Activated naive CD4-positive, alpha-beta T cell treated with anti-CD3 and anti-CD28 coated beads for 36 hours (primary cell): ENCODE measurements at places on chromosomes 3 and 15. TPM values are rescaled to one million over a fixed set of nuclear protein-coding genes. Genes with fewer than 3 reads are reported as not detected.

DNA sequence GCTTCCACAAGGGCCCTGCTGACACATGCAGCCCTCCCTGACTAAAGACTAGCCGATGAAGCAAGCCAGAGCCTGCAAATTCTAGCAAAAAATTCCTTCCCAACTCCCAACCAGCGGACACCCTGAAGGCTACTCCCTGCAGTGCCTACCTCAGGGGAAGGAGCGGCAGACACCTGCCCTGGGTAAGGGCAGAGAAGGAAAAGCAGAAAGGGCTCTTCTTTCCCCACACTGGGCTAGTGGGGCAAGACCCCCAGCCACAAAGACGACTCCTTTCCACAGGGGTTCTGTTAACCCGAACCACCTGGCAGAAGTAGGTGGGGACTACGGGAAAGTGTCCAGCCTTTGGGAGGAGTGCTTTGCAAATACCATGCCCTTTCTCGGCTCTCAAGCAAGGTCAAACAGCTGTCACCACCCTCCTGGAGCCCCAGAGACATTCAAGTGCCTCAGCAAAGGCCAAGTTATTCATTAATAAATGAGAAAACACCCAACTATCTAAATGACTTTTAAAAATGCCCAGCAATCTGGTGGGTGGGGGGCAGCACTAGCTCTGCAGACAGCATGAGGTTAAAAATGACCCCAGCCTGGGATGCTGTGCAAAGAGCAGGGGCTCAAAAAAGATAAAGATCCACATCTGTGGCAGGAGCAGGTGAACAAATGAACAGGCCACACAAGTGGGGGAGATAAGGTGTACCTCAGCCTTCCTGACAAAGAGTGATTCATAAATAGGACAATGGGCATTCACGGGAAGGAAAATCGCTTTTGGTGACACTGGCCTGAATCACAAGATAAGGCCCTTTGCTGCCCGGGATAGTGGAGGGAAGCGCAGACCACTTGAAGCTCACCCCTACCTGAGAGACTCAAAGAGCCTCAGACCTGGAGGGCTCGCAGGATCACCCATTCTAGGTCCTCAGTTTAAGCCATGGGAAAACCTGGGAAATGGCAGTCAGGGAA lies 33.0 kb downstream of the CCDC12 start:
- DNase-seq, result no peak
- no peak overlapping the region for H3K27ac ChIP-seq
- peaks cover 21% of the 10 kb centered on the region for H3K36me3 ChIP-seq
- no peaks in the 10 kb centered on the region for H3K27me3 ChIP-seq
- H3K4me1 ChIP-seq, result peaks cover 59% of the 10 kb centered on the region

DNA sequence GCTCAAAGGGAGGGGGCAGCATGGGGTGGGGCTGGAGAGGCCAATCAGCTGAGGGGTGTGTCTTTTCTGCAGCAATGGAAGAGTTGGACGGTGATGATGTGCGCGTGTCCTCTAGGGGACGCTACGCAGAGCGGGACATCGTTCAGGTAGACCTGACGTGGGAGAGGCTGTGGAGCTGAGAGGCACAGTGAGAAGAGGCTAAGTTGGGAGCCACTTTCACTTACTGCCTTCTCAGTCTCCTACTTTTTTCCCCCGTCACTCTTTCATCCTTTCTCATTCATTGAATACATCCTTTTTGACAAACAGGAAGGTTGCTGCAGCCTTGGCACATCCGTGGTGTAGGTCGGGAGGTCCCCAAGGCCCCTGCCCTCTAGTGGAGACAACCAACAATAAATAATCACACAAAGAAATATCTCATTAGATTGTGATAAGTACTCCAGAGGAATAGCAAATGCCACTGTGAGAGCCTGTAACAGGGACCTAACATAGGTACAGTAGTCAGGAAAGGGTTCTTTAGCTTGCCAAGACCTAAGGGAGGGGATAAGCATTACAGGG lies 4.4 kb upstream of the BRPF1 start:
- no peaks in the 10 kb centered on the region for H3K27me3 ChIP-seq
- peak overlapping the region; percentile 47 for H3K4me3 ChIP-seq
- peak overlapping the region; percentile 22 for H3K27ac ChIP-seq
- no peaks in the 10 kb centered on the region for H3K36me3 ChIP-seq
- DNase-seq, result peak; percentile 76

DNA sequence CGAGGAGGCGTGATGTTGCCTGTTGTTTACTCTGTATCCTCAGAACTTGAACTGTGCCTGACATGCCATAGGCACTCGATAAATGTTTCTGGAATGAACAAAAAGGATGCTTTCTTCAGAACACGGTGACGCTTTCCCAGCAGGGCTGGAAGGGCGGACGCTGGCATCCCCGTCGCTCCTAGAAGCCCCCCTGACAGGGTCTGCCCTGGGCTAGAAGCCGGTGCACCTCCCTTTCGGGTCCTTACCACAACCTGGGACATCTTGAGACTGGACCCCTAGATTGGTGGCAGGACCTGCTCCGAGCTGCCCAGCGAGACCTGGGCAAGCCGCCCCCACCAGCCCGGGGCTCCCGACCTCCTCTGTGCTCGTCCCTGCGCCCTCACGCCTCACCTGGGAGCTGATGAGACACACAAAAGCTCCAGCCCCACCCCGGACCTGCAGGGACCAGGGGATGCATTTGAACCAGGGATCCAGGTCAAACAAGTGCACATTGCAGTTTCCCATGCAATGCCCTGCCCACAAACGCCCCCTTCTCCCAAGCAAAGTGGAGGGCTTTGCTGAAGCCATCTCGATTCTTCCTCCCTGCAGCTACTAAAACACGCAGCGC lies 131.2 kb upstream of the MEF2A start:
- DNase-seq, result no peak
- H3K36me3 ChIP-seq, result no peaks in the 10 kb centered on the region
- H3K4me3 ChIP-seq, result no peak overlapping the region
- peak overlapping the region; percentile 3 for H3K27ac ChIP-seq

DNA sequence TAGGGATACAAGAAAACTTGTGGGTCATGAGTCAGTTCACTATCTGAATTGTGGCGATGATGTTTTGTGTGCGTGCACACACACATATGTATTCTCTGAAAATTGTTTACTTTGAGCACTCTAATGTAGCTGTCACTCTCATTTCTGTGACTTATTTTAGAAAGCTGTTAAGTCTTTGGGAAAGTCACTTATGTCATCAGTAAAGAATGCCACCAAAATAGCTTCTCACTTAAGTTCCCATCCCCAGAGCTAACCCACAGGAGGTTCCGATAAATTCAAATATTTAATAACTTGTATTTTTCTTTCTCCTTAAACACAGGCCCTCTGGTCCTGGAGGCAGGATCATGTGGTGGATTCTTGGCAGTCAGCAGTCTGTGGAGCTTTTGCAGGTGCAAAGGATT lies 138.3 kb downstream of the LRIG1 start:
- no peak for DNase-seq
- H3K4me3 ChIP-seq, result no peak overlapping the region
- no peaks in the 10 kb centered on the region for H3K4me1 ChIP-seq
- no peaks in the 10 kb centered on the region for H3K27me3 ChIP-seq

GRCh38 chr15:87215100-87215499 lies 1041.4 kb downstream of the NTRK3 start:
- no peak overlapping the region for H3K27ac ChIP-seq
- no peak for DNase-seq
- no peaks in the 10 kb centered on the region for H3K36me3 ChIP-seq

DNA sequence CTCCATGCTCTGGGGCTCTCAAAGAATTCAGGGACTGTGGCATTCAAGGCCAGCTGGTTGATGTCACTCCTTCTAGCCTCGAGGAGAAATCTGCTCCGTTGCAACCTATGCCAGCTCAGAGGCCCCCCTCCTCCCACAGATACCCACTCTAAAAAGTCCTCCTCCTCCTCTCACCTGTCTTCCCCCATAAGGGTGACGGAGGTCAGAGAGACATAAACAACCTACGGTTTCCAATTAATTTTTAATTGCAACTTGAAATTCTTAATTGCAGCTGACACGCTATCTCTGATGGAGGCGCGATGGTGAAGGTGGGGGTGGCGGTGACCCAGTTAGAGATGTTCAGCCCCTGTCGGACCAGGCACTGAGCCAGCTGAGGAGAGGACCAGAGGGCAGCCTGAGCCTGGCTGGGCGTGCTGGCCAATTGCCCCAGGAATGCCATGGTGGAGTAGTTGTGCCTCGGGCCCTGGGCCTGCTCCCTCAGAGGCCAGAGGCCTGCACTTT lies 43.2 kb upstream of the INSYN1 start:
- DNase-seq, result no peak
- H3K4me3 ChIP-seq, result no peak overlapping the region
- H3K4me1 ChIP-seq, result no peaks in the 10 kb centered on the region
- H3K36me3 ChIP-seq, result no peaks in the 10 kb centered on the region

DNA sequence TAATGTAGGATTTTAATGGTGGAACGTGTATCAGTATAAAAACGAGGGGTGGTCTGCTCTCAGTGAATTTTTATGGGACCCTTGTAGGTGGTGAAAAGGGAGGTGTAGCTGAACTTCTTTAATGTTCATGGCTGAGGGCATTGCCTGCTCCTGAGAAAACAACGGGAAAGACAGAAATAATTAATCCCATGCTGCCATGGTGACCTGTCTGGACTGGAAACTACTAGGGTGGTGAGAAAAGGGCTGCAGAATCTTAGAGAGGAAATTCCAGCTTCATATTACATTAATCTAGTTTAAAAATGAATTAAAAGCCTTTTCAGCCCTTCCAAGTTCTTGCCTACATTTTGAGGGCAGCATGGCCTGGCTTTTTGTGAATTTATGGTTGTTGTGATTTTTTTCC lies 47.6 kb downstream of the ZBTB38 start:
- DNase-seq, result no peak
- H3K27me3 ChIP-seq, result no peaks in the 10 kb centered on the region
- H3K4me1 ChIP-seq, result peaks cover 62% of the 10 kb centered on the region
- no peak overlapping the region for H3K4me3 ChIP-seq
- H3K36me3 ChIP-seq, result peaks cover 8% of the 10 kb centered on the region
- H3K27ac ChIP-seq, result no peak overlapping the region

GRCh38 chr15:62067448-62068044 lies 769 bp downstream of the C2CD4A start:
- H3K4me1 ChIP-seq, result peaks cover 27% of the 10 kb centered on the region
- no peaks in the 10 kb centered on the region for H3K36me3 ChIP-seq
- H3K4me3 ChIP-seq, result peak overlapping the region; percentile 73

DNA sequence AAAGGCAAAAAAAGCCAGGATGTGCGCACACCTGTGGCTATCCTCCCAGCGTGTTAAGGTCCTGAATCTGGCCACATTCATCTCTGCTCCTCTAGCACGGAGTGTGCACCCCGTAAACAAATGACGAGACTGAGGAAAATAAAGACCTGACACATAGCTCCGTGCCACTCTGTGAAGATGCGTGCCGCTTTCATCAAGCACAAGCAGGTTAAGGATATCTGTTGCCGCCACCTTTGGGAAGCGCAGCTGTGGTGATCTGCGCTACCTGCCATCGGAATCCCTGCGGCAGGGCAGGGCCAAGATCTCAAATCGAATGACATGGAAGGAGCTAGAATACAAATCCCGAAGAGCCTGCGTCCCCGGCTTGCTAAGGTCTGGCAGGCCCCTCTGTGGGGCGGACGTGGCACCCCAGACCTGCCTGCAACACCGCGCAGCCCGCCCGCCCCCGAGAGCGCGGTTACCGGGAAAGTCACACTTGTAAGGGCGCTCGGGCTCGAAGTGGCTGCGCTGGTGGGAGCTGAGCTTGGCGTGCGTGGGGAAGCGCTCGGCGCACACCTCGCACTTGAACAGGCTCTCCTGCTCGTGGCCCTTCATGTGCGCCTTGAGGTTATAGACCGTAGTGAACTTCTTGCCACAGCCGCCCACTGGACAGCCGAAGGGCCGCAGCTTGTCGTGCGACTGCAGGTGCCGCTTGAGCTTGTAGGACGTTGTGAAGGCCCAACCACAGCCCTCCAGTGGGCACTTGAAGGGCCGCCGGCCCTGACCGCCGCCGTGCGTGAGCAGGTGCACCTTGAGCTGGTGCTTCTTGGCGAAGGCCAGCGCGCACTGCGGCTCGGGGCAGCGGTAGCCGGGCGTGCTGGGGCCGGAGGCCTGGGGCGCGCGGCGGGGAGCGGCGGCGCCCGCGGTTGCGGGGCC lies 936 bp downstream of the ZXDC start:
- H3K36me3 ChIP-seq, result peaks cover 27% of the 10 kb centered on the region
- peak overlapping the region; percentile 76 for H3K27ac ChIP-seq
- H3K4me3 ChIP-seq, result peak overlapping the region; percentile 90
- peak; percentile 52 for DNase-seq
- H3K4me1 ChIP-seq, result peaks cover 38% of the 10 kb centered on the region

GRCh38 chr3:142866841-142867631 lies 21.8 kb downstream of the PCOLCE2 start:
- H3K27ac ChIP-seq, result no peak overlapping the region
- peaks cover 8% of the 10 kb centered on the region for H3K27me3 ChIP-seq
- H3K4me3 ChIP-seq, result no peak overlapping the region
- H3K36me3 ChIP-seq, result no peaks in the 10 kb centered on the region
- DNase-seq, result no peak

- H3K4me1 ChIP-seq, result no peaks in the 10 kb centered on the region
- no peak for DNase-seq
- H3K4me3 ChIP-seq, result no peak overlapping the region
- no peaks in the 10 kb centered on the region for H3K36me3 ChIP-seq
These were observed 23.7 kb upstream of the C3orf49 start for GRCh38 chr3:63795438-63795837.

DNA sequence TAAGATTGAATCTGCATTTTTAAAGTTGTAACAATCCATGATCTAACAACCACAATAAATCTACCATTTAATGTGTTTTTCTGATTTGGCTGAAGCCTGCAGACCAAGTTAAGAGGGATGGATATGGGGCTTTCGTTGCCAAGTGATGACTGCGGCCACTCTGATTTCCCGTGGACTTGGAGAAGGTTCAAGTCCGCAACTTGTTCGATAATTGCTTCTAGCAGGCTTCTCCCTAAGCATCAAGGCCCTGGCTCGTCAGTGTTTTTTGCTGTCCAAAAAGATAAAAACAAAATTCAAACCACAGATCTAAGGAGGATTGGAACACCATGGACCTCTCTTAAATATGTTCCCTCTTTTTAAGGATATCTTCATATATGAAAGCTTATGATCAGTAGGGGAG lies 256.6 kb downstream of the CNTN3 start:
- H3K36me3 ChIP-seq, result no peaks in the 10 kb centered on the region
- no peaks in the 10 kb centered on the region for H3K27me3 ChIP-seq
- no peak overlapping the region for H3K4me3 ChIP-seq
- no peak overlapping the region for H3K27ac ChIP-seq
- DNase-seq, result no peak

- H3K27ac ChIP-seq, result no peak overlapping the region
- no peaks in the 10 kb centered on the region for H3K36me3 ChIP-seq
- peaks cover 10% of the 10 kb centered on the region for H3K27me3 ChIP-seq
These were observed 57.2 kb upstream of the ST8SIA2 start for GRCh38 chr15:92336419-92336987.

The SLC25A36 gene
- total RNA-seq, result 48.7 TPM

The PROK2 gene
- not detected for total RNA-seq

The C3orf49 gene
- total RNA-seq, result not detected

The CADM2 gene
- not detected for total RNA-seq

The NOX5 gene
- not detected for total RNA-seq

The COX17 gene
- 113 TPM for total RNA-seq
